Hippocampal formation (tissue), 2 donors: ENCODE measurements at places on chromosomes 1 and 21.
A peak's percentile ranks its signal among the peaks of the same experiment; 100 is the strongest.

DNA sequence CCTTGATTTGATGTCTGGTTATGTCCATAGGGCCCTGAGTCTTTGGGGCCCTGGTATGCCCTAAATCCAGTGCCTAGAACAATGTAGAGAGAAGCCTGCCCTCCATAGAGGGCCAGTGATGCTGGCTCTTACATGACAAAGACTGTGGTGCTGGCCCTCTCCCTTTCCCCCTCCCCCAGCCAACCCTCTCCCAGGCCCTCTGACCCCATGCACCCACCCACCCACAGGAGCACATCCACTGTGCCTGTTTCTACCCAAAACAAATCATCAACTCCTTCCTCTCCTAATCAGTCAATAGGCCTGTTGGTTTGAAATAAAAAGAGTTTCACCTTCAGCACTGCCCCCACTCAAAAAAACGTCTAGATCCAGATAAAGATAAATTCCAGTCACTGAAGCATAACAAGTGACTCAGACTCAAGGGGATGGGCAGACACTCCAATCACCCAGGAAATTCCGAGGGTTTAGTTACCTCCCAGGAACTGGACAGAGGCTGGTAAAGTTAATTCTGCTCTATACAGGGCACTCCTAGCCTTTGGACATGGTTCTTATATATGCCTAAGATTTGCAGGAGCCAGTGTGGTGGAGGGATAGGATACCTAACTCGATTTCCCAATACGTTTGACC, 144.8 kb upstream of the VANGL1 start:
- no peak for DNase-seq

DNA sequence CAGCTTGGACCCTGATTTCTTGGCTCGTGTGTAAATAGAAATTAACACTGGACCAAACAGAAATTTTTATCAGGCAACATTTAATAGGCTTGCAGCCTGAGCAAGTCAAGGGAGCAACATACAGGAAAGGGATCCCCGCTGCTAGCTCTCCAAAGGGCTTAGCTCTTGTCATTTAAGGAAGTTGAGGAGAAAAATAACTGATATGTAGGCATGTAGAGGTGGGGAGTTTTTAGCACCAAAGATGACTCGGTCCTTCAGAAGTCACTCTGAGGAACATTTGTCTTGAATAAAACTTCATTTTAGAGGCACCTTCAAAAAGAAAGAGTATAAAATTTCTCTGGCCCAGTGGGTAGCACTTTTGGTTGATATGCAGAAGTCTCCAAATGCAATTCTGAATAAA, 27.1 kb downstream of the GBP2 start:
- no peak for DNase-seq

GRCh38 chr1:62304975-62305374, 14.3 kb downstream of the KANK4 start:
- no peak for DNase-seq

DNA sequence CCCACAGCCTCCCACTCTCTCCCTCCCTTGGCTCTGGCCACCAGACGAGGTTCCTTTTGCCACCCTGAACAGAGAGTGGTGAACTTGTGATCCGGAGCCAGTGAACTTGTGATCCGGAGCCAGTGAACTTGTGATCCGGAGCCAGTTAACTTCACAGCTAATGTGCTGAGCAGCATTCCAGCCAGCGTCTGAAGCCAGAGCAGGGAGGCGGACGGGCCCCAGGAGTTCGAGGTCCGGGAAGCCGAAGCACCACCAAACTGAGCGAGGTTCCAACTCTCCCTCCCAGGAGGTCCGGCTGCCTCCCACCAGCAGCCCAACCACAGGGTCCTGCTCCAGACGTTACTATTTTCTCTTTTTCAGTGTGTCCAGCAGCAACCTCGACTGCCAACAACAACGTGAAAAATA, 85.8 kb downstream of the SYF2 start:
- DNase-seq: no peak

- no peak for DNase-seq
These were observed 312.7 kb upstream of the C1orf87 start for GRCh38 chr1:60386249-60386648.

GRCh38 chr1:231106347-231106746, 55.5 kb upstream of the TRIM67 start:
- no peak for DNase-seq

GRCh38 chr1:168683871-168684270, 45.1 kb downstream of the DPT start:
- no peak for DNase-seq

GRCh38 chr1:48675251-48675650, 101.4 kb downstream of the BEND5 start:
- DNase-seq: no peak

DNA sequence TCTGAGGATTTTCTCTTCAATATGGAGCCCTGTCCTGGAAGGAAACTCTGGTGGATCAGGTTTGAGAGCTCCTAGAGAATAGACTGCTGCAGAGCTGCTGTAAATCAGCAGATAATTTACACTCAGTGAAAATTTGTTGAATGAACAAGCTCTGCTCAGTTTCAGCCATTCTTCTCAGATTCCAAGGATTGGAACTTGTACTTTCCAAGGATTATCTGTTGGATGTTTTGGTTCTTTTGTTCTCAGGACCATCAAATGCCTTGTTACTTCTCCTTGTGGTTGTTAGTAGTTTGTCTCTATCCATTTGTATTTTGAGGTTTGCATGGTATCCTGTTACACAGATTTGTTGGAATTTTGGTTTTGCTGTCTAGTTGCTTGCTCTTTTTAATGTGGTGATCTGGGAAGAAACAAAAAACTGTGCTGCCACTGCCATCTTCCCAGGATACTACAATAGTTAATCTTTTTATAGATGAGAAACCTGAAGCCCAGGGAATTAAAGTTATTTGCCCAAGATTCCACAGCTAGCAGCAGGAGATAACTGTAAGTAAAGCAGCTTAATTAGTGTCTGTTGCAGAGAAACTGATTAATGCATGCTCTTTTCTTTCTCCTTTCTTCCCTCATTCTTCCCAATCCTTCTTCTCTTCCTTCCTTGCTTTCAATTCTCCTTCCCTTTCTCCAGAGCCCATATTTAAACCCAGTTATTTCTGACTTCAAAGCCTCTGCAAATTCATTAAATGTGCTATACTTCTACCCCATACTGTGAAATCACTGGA, 21.7 kb upstream of the KIFAP3 start:
- no peak for DNase-seq

DNA sequence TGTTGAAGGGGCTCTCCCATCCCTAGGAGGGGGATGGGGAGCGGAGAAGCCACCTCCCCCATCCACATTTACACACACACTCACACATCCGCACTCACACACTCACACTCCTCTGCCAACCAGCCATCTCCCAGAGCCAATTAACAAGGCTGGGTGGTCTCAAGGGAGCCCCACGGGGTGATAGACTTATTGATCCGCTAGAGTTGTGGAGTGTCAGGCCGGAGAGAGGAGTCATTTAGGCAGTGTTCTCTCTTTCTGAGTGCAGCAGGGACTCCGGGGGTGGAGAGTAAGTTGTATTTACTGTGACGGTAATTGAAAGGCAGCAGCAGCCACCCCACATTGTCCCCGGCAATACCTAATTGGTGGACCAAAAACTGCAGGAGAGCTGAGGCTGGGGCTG, 61.6 kb downstream of the KLHDC7A start:
- no peak for DNase-seq

- no peak for DNase-seq
These were observed 7.9 kb downstream of the SH3BGRL3 start for GRCh38 chr1:26287811-26288210.

DNA sequence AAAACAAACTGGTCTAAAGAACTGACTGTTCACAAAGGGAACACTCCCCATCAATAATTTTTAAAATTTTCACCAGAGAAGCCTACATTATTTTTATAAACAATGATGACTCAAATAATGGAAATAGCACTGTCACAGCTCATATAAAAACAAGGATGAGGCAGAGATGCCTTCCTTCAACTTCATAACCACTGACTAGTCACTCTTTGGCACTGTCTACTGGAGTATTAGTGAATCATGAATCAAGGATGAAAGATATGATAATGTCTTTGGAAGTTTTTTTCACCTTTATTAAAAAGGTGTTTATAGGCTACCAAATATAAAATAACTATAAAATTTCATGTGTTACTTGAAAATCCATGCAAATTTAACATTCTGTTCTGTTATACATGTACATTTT, 316.9 kb downstream of the VAV3 start:
- no peak for DNase-seq

DNA sequence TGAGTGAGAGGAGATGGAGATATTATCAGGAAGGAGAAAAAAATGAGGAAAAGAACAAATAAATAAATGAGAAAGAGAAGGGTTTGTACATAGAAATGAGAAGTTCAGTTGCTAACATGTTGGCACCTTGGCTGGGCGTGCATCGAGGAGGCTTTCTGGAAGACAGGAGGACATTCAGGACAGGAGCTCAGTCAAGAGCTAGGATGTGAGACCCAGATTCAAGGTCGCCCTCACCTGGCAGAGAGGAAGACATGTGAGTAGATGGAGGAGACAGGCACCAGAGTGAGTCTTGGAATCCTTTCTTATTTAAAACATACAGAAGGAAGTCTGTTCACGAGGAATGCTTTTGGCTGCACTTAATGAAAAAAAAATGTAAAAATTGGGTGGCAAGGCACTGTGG, 640.9 kb downstream of the NPHP4 start:
- DNase-seq: no peak

DNA sequence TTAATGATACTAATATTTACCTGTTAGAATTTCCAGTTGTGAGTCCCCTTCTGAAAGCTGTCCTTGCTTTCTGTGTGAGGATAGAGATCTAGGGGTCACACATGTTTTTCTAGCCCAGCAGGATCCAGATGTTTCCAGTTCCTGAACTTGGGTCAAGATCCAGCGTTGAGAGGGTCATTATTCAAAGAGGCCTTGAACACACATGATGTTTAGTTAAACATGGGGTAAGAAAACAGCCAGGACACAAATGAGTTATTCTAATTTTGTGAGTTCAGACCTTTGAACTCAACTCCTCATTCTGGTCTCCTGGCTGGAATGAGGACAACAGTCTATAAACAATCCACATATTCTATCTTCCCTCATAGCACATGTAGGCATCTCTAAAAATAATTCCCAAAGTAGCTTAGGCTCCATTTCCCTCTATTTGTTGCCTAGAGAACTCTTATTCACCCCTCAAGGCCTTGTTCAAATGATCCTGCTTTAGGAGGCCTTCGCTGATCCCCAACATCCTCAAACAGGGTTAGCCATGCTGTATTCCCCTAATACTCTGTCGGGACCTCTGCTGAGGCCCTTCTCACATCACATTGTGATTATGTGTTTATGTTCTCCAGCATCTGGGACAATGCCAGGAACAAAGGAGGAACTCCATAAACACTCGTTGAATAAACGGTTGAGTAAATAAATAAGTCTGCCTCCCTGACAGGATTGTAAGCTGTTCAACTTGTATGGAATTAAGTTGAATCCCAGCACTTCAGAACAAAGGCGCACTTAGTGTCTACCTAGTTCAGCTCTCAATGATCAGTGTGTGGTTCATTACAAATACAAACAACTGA, 15.0 kb upstream of the KCNN3 start:
- DNase-seq: no peak

- no peak for DNase-seq
These were observed 26.8 kb downstream of the TRPM2 start for GRCh38 chr21:44379991-44380865.

DNA sequence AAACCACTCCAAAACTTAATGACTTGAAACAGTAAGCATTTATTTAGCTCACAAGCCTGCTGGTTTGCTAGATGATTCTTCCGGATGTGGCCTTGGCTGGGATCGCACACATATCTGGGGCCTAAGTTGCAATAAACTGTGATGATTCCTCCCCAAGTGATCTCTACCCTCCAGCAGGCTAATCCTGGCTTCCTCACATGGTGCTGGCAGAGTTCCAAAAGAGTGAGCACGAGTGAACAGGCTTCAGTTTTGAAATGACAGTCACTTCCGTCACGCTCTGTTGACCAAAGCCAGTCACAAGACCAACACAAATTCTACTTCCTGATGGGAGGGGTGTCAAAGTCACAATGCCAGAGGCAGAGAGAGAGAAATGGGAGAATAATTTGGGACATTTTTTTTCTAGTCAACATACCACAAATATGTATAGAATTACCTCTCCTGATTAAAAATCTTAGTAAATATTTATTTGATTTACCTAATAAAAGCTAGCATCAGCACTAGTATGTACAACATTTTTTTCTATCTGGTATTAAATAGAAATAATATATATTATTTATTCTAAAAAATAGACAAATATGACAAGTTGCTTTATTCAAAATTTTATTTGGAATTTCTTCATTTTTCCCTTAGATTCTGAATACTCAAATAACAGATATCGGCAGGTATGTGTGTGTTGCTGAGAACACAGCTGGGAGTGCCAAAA, 292.7 kb downstream of the TPR start:
- peak; percentile 7 for DNase-seq

DNA sequence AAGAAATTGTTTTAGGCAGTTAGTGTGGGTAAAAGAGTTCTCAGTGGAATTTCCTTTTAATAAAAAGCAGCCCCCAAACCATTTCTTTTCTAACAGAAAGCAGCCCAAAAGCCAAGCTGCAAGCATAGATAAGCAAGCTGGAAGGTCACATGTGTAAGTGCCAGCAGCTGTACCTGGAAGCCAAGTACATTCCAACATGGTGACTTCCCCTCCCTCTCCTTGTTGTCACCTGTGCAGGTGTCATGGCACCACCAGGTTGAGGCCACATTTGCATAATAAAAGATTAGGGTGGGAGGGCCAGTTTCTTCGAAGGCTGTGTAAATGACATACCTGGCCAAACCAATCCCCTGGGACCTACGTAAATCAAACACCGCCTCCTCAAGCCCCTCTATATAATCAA, 240.3 kb upstream of the RAB4A start:
- no peak for DNase-seq

- DNase-seq: no peak
These were observed 16.6 kb upstream of the LGALS8 start for GRCh38 chr1:236507022-236507700.

DNA sequence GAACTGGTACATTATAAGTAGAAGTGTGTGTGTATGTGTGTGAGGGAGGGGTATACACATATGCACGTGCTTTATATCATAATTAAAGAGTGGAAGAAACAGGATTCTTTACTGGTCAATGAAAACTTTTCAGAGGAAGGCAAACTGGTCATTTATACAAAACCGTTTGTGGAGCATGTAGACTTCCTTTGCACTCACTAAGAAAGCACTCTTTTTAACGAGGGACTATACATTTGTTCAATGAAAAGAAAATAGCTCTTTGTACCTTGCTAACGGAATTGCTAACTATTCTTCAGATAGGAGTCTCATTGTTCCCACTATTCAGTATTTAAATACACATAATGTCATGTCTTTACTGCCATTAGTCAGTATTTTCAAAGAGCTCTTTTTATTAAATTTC, 219.3 kb downstream of the ST6GALNAC3 start:
- no peak for DNase-seq

- no peak for DNase-seq
These were observed 1.5 kb upstream of the SYDE2 start for GRCh38 chr1:85202092-85202863.
